ENCODE measurements at places on chromosomes 5 and 9.

GRCh38 chr9:108445431-108446071 lies 410.2 kb downstream of the ACTL7B start:
- no peak for DNase-seq

- DNase-seq, result no peak
Measured at GRCh38 chr9:98275159-98275558, 19.7 kb upstream of the TBC1D2 start.

DNA sequence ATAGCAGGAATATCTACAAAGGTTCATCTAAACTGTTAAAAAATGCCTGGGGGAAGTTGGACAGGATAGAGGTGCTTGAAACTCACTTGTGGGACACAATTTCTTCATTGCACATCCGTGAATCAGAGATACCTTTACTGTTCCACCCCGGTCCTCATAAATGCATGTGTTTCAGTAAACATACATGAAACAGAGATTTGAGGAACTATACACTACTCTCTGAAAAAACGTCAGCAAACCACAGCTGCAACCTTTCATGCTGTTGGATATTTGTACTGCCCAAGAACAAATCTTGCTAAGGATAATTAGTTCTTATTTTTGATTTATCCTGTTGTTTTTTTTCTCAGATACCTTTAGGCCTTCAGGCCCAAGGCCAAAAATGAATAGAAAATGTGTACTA lies 337.3 kb downstream of the KDM4C start:
- no peak for DNase-seq

DNA sequence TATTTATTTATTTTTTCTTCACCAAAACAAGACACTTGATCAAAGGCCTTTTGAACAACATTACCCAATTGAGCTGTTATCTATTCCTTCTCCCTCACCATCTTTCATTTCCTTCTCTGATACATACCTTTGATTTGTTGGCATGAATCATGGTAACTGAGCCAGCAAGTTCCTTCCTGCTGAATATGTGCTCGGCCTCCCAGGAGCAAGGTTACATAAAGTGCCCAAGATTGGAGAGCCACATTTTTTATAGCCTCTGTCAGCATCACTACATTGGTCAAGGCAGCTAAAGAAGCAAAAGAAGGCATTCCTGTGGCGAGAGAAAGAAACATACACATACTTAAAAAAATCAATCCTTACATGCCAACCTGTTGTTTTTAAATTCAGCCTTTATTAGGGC lies 369.6 kb downstream of the CYLC2 start:
- DNase-seq, result no peak

- no peak for DNase-seq
Measured at GRCh38 chr9:95796029-95796428, 79.5 kb upstream of the ERCC6L2 start.

DNA sequence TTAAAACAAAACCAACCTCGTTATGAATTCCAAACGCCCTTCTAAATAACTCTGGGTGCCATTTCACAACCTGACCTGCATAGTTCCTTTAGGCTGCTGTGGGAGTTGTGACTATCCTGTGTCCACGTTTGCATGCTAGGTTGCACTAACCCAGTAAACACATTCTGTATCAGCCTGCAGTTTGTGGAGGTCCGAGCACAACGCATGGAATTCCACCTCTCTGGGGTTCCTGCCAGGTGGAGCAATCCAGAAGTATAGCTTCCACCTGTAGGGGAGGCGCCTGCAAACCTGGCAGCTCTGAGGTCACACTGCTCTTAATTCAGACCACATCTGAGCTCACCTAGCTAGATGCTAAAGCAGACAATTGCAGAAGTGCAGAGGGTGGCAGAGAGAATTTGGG lies 57.2 kb downstream of the MARCHF3 start:
- DNase-seq, result no peak

- no peak for DNase-seq
Measured at GRCh38 chr5:102625928-102626327, 127.1 kb upstream of the SLCO6A1 start.

- DNase-seq, result no peak
Measured at GRCh38 chr9:98249771-98250170, 5.7 kb downstream of the TBC1D2 start.

GRCh38 chr5:174436750-174437149 lies 287.6 kb upstream of the MSX2 start:
- DNase-seq, result no peak

DNA sequence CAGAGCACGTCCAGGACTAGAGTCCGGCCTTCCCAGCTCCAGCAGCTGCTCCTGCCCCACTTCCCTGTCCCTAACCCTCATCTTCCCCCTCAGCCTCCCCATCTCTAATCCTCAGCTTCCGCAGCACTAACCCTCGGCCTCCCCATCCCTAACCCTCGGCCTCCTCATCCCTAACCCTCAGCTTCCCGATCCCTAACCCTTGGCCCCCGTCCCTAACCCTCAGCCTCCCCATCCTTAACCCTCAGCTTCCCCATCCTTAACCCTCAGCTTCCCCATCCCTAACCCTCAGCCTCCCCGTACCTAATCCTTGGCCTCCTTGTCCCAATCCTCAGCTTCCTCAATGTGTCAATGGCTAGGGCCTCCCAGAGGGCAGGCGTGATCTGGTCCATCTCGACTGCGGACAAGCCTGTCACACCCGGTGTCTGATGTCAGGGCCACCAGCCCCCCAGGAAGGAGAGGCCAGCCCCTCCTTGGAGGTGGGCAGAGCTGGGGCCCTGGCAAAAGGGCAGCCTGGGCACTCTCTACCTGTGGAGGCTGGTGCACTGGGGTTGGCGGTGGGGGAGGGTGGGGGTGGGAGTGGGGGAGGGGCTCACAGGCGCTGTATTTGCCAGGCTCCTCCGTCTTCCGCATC lies 1.4 kb downstream of the OBP2B start:
- no peak for DNase-seq

DNA sequence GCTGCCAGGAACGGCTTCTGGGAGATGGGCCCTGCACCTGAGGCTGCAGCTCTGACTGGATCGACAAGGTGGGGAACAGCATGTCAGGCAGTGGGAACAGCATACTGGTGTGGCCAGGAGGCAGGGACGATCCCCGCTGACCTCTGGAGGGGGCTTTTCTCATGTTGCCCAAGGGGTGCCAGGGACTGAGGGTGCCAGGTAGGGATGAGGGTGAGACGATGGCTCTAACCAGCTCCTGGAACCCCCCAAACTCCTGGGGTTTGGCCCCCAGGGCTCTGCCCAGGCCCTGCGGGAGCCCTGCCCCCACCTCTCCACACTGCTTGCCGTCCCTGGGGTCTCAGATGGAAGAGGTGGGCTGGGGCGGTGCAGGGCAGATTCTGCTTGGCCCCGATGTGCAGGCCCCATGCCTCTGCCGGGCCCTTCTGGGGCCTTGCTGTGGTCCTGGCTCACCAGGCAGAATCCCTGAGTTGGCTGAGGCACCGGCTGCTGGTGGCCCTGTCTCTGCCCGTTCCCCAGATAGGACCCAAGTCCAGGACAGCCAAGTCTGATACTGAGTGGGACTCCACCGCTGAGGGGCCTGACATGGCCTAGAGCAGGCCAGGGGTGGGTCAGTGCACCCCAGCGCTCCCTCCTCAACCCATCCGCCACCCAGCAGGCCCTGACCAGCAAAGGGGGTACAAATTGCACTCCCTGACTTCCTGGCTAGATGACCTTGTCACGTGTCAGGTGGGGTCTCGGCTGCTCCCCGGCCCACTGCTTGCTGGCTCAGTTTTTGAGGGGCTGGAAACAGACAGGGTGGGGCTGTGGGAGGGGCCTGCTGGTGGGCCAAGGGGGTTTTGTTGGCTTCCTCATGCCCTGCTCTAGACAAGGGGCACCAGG lies 28.4 kb upstream of the RNF130 start:
- DNase-seq, result no peak

DNA sequence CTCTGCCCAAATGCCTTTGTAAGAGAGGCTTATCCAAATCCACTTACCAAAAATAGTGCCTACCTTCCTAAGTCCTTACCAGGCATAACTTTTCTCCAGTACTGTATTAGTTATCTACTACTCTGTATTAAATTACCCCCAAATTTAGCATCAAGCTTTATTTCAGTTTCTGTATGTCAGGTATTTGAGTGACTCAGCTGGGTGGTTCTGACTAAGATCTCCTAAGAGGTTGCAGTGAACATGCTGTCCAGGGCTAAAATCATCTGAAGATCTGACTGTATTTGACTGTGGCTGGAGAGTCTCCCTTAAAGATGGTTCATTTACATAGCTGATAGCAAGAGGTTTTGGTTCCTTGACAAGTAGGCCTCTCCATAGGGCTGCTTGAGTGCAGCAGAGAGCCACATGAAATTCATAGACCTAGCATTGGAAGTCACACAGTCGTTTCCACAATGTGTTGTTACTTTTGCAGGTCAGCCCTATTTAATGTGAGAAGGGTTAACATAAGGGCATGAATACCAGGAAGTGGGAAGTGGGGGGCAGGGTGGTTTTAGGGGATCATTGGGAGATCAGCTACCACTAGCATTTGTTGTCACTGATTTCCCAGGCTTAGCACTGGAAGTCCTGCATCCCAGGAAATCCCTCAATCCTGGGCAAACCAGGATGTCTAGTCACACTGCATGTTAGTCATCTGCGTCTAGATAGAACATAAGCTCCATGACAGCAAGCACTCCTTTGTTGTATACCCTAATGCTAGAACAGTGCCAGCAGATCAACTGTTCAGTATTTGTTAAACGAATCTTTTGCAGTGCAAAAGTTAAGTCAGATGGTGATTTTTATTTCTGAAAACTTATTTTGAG lies 2.0 kb upstream of the ZNF622 start:
- DNase-seq, result no peak

GRCh38 chr5:76341651-76342334 lies 61.3 kb upstream of the IQGAP2 start:
- no peak for DNase-seq

- no peak for DNase-seq
Measured at GRCh38 chr5:171617817-171618591, 167.6 kb upstream of the SMIM23 start.

GRCh38 chr5:149071756-149072155 lies 8.9 kb upstream of the SH3TC2 start:
- no peak for DNase-seq

DNA sequence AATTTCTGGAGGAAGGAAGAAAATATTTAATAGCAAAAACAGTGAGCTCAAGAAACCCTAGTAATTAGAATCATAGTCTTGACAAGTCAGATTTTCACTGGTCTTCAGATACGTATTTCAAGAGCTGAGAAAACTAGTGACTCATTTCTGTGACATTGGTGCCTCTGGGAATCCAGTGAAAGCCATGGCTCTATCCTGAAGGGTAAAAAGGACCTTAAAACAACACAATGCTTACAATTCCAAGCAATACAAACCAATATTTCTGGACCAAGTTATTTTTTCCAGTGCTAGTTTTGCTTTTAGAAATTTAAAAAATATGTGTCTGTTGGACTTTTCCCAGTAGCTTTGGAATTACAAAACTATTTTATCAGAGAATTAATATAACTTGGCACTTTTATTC lies 140.3 kb downstream of the LPAR1 start:
- DNase-seq, result no peak

DNA sequence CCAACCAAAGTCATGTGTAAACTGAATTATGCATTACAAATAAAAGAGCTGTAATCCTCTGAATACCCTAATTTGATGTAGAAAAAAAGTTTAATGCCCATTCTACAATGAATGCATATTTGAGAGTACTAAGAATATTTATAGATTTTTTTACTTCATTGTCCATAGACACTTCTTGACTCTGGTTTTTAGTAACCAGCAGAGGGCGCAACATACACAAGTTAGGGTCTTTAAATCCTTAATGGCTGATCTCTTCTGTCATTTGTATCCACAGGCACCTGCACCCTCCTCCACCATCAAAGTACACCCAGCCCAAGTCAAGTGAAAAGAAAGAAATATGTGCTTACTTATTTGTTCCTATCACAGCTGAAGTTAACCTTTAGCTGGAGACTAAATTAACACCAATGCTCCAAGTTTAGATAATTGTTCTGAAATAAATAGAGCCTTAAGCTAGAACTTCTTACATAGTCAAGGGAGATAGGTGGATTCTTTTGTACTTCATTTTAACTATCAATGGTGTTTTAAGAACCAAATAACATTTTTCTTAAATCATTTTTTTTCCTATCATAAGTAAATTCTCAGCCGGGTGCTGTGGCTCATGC lies 524.2 kb upstream of the DAB2 start:
- DNase-seq, result no peak

DNA sequence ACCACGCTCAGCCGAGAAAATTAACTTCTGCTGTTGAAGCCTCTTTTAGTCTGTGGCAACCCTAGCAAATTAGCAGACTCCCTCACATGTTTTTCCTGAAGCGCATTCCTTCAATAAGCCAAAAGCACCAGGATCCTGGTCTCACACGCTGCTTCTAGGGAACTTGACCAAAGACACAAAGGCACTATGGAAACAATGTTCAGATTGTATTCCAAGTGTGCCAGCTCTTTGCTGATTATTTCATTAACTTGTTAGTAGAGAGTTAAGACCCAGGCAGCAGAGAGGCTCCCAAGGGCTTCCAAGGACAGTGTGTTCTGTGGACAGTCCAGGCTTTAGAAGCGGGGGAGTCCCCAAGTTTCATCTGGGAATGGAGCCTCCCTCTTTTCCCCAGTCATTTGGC lies 94.4 kb upstream of the BASP1 start:
- DNase-seq, result no peak

DNA sequence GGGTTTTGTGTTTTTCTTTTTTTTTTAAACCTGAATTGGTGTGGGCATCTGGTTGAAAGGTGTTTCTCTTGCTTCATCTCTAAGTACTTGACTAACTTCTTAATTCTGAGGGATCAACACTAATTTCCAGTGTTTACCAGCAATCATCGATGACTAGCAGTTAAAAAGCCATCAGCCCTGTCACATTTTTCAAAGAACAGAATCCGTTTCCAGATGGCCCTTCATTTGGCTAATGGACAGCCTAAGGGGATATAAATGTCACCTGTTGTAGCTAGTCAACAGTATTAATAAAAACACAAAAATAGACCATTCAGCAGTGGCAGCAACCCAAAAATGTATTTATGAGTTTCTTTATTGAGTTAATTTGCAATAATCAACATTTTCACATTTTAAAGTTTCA lies 1076.5 kb downstream of the MAT2B start:
- DNase-seq, result no peak

GRCh38 chr5:66454186-66455078 lies 141.8 kb upstream of the MAST4 start:
- no peak for DNase-seq

DNA sequence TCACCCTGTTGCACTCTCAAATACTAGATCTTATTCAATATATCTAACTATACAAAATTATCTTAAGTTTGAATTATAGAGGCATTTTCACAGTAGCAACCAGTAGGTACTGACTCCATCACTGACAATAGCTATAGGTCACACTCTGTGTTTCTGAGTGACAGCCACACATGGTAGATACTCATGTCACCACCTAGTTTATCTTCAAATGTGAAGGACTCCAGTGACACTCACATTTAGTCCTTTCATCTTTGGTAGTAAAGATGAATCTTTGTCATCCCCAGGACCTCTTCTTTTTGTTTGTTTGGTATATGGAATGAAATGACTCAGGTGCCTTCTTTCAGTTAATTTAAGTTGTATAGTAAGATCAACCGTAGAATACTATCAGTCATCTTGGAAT lies 102.5 kb upstream of the DHFR start:
- no peak for DNase-seq

- DNase-seq, result no peak
Measured at GRCh38 chr5:1246711-1247431, 21.7 kb downstream of the SLC6A18 start.

Measured in activated CD8-positive, alpha-beta memory T cell treated with anti-CD3 and anti-CD28 coated beads for 48 hours (primary cell).